ENCODE measurements at places on chromosomes 2 and 18.

GRCh38 chr2:46917628-46918027 is 2.0 kb upstream of the MCFD2 start:
- DNase-seq, result no peak

- DNase-seq, result no peak
Observed at GRCh38 chr2:65329525-65329924, 101.9 kb downstream of the ACTR2 start.

- no peak for DNase-seq
Observed at GRCh38 chr2:119771331-119771730, 11.6 kb downstream of the PTPN4 start.

GRCh38 chr2:208415897-208416296 is 9.3 kb downstream of the PTH2R start:
- no peak for DNase-seq

GRCh38 chr2:11031876-11032275 is 120.1 kb downstream of the KCNF1 start:
- no peak for DNase-seq

DNA sequence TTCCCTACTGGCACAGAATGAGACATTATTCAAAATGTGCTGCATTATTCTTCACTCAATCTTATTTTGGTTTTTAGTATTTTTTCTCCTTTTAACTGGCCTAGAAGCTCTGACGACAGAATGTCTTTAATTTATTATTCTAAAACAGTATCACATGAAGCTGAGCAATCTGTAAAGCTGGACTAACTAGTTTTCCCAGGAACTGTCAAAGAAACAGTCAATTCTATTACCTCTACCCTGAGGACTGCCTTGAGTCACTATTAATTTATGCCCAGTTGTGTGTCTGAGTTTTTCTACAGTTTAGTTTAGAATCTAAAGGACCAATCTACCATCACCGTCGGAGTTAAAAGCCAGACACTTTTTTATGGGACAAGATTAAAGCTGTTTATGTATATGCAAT is 31.6 kb downstream of the MBD2 start:
- no peak for DNase-seq

DNA sequence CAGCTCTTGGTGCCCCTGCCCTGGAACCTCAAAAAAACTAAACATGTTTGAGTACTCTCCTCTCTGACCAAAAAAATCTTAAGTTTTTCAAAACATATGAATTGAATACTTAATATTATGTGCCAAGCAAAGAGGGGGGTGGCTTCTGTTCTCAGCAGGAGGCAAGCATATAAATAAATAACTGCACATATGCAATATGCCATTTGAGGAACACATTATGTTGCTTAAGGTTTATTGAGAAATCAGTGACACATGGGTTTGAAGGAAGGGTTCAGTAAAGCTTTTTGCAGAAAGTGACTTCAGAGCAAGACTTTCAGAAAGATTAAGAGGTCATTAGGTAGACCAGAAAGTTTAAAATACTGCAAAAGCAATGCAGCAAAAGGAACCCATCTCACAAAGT is 429.2 kb downstream of the TDRD15 start:
- no peak for DNase-seq

DNA sequence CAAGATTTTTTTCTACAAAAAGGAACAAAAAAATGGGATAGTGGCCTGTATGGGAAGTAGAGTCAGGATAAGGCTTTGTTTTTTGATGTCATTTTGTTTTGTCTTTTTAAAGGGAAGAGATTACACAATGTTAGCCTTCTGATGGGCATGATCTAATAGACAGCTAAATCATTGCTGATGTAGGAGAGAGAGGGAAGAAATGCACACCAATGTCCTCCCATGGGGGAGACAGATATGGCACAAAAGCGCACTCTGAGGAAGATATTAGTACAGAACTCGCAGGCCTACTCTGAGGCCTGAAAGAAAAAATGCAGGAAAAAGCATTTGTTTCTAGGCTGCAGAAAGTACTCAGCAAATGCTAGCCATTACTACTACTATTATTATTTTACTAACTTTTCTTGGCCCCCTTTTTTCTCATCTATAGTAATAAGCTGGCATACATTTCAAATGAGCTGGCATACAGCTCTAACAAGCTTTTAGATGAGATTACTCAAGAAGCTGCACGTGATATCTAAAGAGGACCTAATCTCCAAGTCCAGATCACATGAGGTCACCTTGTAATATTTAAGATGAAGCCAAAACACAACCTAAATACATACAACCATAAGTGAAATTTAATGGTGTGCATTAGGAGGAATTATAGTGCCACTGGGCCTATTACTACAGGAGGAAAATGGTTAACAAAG is 269.4 kb upstream of the TANK start:
- no peak for DNase-seq

DNA sequence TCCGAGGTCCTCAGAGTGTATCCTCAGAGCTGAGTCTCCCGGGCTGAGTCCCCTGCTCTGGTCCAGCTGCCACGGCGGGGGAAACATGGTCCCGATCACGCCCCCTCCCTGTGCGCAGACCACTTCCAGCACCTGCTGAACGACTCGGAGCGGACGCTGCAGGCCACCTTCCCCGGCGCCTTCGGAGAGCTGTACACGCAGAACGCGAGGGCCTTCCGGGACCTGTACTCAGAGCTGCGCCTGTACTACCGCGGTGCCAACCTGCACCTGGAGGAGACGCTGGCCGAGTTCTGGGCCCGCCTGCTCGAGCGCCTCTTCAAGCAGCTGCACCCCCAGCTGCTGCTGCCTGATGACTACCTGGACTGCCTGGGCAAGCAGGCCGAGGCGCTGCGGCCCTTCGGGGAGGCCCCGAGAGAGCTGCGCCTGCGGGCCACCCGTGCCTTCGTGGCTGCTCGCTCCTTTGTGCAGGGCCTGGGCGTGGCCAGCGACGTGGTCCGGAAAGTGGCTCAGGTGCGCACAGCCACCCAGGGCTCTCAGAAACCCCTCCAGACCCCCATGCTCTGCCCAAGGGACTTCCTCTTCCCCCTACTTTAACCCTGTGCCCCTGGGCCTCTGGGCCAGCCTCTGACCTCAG is 26.7 kb downstream of the GPC1 start:
- no peak for DNase-seq

DNA sequence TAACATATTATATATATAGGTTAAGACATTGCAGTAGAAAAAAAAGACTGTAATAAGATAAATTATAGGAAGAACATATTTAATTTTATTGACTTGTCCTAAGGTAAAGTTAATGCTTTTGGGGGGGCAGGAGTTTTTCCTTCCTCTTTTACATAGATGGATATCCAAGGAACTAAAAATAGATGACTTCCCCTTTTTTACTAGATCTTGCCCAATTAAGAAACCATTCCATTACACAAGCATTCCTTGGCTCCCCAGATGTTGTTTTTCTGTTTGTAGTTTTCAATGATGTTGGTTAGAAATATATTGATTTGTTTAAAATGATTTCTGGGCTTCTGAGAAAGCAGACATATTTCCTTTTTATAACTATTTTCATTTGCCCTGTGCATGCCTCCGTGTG is 22.4 kb upstream of the PMAIP1 start:
- DNase-seq, result no peak

GRCh38 chr2:65464604-65465003 is 32.2 kb upstream of the SPRED2 start:
- no peak for DNase-seq

DNA sequence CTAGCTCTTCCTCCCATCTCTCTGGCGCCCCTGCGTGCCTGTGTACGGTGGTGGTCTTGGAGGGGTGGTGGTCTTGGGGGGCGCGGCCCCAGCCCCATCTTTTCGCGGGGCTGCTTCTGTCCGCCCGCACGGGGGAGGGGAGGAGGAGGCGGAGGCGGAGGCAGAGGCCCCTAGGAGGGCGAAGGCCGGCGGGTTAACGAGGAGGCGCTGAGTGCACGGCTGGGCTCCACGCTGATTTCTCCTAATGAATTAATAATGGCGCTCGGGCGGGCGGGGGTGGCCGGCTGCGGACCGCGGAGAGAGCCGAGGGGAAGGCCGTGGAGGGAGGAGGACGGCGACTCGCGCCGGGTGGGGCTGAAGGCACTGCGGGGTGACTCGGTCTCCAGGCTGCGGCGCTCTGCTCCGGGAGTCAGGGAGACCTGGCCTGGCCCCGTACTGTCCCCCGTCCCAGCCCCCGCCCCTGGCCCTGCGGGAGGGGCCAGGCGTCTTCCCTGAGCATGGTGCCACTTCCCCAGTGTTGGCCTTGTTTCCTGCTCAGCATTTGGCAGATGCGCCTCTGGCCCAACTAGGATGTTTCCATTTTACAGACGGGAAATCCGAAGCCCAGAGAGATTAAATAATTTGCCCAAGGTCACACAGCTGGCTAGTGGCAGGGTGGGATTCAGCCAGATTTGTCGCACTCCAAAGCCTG is 6.0 kb downstream of the GAREM2 start:
- DNase-seq, result no peak

GRCh38 chr2:39738936-39739335 is 40.1 kb downstream of the THUMPD2 start:
- no peak for DNase-seq

GRCh38 chr2:10331702-10332401 is 29.1 kb downstream of the HPCAL1 start:
- DNase-seq, result peak; percentile 36

- no peak for DNase-seq
Observed at GRCh38 chr2:98505311-98505808, 60.7 kb downstream of the INPP4A start.

DNA sequence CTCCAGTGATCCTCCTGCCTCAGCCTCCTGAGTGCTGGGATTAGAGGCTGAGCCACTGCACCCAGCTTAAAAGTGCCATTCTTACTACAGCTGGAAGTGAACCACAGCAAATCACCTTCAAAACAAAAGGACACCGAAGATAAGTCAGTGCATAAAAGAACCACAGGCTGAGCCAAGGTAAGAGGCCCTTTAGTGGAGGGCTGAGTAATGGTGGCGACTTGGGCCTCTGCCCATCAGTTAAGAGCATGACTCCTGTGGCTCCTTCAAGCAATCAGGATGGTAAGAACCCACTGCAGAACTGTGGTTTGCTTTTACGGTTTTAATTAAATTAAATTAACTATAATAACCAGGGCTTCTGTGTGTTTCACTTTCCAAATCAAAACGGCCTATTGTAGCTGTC is 75.1 kb downstream of the CTAGE1 start:
- DNase-seq, result no peak

- DNase-seq, result no peak
Observed at GRCh38 chr2:202018950-202019349, 14.7 kb upstream of the FZD7 start.

DNA sequence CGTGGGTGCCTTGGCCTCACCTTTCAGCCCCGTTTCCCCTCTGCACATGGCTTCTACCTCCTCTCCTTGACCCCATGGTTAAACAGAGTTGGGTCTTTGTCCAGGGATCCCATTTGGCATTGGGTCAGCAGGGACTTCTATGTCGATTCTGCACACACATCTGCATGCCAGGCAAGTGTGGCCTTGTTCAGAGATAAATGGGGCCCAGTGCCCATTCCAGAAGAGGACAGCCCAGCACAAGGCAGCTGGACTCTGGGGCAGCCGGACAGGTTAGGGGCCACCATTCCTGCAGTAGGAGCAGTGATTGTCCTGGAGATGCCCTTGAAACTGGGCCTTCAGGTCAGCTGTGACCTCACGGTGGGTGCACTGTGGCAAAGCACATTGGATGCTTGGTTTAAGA is 13.1 kb downstream of the CABLES1 start:
- DNase-seq, result no peak

GRCh38 chr2:42386682-42387081 is 25.7 kb upstream of the COX7A2L start:
- DNase-seq, result no peak

- DNase-seq, result no peak
Observed at GRCh38 chr2:134142341-134142738, 111.5 kb upstream of the MGAT5 start.

DNA sequence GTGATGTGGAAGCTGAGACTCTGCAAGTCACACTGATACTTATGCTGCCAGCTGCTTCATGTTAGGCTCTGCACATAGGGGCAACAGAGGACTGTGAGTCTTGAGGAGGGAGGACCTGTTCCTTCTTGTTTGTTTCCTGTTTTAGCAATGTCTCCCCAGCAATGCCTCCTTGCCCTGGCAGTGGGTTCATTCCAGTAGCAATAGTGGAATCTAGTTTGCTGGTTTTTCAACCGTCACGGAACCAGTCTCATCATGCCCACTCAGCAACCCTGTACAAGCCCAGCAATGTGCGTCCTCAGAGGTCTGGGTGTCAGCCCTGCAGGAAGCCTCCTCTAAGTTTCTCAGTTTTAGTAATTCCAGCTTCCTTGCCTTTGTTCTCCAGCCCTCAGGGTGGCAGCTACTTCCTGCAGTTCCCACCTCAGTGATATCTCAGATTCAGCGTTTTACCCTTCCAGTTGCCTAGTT is 20.5 kb upstream of the ITGB6 start:
- DNase-seq, result no peak

DNA sequence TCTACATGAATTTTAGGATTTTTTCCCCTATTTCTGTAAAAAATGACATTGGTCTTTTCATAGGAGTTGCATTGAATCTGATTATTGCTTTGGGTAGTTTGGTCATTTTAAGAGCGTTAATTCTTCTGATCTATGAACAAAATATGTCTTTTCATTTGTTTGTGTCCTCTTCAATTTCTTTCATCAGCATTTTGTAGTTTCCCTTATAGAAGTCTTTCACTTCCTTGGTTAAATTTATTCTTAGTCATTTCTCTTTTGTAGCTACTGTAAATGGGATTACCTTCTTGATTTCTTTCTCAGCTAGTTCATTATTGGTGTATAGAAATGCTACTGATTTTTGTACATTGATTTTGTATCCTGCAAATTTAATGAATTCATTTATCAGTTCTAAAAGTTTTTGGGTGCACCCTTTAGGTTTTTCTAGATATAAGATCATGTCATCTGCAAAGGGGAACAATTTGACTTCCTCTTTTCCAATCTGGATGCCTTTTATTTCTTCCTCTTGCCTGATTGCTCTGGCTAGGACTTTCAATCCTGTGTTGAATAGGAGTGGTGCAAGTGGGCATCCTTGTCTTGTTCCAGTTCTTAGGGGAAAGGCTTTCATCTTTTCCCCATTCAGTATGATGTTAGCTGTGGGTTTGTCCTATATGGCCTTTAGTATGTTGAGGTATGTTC is 36.6 kb upstream of the AAK1 start:
- no peak for DNase-seq

DNA sequence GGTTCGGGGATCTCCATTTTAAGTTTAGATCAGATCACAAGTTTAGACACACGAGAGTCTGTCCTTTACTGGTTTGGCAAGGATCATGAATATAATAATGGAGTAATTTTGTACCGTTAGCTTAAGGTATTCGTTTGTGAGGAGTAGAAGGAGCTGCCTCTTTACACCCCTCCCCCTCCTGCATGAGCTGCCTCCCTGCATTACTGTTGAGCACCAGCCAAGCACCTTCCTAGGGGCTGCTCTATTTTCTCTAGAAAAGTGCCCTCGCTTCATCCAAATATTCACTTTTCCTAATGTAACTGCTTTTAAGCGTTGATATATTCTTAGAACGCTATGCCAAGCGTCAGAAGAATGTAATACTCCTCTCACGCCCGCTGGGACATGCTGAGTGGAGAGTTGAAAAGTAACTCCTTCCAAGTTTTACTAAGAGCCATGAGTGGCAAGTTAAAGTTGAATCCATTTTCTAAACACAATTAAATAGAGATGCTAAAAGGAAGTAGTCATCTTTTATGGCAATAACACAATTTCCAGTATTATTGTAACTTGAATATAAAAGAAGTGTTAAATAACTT is 25.4 kb upstream of the SCN7A start:
- no peak for DNase-seq
